ENCODE measurements at places on chromosomes 6 and 20.
A peak's percentile ranks its signal among the peaks of the same experiment; 100 is the strongest.

GRCh38 chr6:45212976-45213375, 115.2 kb upstream of the RUNX2 start:
- no peak for DNase-seq

DNA sequence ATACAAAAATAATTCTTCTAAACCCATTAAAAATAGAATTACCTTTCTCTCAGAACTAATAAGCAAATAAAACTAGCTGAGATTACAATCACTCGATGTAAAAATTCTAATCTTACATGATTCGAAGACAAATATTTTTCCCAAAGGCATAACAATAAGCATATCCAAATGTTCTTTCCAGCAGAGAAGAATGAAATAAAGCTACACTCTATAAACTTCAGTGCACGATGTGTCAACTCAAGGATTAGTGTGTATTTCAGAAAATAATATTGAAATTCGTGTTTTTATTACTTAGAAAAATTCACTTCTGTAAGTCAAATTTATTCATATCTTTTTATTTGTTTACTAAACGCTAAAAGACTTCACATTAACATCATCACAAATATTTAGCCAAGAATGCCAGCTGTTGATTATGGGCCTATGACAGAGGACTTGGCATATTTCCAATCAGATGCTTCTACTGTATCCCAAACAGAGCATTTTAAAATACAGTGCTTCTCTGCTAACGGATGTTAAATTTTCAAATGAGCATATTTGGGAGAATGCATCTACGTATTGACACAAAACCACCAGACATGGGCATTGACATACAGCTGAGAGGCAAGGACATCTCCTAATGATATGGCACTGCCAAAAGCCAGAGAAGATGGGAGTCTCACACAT, 54.7 kb upstream of the PDE7B start:
- no peak for DNase-seq

GRCh38 chr6:158545043-158545966, 14.6 kb upstream of the TMEM181 start:
- no peak for DNase-seq

- no peak for DNase-seq
These were observed 498 bp upstream of the PRDM1 start for GRCh38 chr6:106085692-106085983.

- DNase-seq, result no peak
These were observed 37.5 kb downstream of the CARMIL1 start for GRCh38 chr6:25316626-25317025.

DNA sequence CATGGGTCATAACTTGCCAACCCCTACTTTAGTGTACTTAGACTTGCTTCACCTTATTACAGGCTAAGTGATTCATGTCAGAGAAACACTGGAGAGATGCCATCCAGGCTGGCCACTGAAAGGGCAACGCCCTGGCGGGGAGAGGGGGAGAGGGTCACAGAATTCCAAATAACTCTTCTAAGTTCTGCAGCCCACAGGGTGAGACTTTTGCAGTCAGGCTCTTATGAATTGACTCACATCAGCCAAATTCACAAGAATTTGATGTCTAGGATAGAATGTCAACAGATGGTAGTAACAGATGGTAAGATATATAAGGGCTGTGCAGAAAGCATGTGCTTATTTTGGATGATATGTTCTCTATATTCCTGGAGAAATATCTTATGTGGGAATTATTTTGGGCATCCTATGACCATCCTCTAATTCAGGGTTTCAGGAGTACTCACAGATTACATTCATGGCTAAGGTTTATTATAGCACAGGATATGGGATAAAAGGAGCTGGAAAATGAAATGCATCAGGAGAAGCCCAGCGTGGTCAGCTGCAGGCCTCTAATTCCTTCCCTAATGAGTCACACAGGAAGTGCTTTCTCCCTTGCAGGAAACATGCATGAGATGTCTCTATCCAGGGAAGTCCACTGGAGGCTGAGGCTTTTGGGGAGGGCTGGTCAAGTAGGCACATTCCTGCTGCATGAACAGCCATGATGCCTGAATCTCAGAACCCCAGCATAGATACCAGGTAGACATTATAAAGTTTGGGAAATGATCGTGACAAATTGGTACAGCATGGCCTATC, 58.7 kb upstream of the RIN2 start:
- DNase-seq, result peak; percentile 53

DNA sequence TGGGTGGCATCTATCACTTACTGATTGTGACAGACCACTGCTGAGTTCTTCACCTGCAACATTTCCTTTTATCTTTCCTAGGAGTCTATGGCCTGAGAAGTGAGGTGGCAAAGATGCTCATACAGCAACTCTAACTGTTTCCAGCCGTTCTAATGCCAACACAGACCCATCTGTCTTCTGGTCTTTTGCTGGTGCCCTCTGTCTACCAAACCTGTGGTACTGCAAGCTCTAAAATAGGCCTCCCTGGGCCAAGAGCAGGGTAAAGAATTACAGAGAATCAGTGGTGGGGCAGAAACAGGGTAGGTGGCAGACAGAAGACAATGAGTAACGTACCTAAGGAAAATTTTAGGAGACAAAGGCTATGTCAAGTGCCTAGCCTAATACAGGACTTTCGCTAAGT, 611.0 kb upstream of the FLRT3 start:
- no peak for DNase-seq

DNA sequence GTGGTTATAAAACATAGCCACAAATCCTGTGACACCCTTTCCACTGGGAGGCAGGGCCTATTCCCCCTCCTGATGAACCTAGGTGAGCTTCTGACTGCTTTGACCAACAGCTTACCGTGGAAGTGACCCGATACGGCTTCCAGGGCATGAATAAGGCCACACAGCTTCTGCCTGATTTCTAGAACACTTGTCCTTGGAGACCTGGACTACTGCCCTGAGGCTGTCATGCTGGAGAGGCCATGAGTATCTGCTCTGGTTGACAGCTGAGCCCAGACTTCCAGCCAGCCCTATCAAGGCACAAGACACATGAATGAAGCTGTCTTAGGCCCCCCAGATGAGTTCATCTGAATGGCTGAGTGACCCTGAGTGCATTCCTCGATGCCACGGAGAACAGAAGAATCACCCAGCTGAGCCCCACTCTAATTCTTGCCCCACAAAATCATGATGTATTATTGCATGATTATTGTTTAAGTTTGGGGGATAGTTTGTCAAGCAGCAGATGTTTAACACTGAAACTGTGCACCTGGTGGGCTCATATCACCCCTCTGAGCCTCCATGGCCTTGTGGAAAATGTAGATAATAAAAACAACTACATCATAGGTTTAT, 16.6 kb downstream of the TP53RK start:
- no peak for DNase-seq

DNA sequence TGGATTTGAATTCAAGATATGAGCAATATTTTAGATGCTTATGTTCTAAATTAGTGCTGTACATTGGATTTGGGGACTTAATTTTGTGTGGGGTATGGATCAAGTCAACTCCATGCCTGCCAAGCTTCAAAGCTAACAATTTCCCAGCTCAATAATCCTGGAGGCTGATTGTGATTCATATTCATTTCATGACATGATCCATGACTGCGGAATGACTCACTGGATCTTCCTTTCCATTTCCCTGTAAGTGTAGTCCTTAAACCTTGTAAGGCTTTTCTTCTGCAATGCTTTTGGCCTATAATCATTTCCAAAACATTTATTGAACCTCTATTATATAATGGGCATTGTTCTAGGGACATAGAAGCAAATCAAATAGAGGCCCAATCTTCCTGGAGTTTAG, 44.7 kb upstream of the CCN2 start:
- no peak for DNase-seq

DNA sequence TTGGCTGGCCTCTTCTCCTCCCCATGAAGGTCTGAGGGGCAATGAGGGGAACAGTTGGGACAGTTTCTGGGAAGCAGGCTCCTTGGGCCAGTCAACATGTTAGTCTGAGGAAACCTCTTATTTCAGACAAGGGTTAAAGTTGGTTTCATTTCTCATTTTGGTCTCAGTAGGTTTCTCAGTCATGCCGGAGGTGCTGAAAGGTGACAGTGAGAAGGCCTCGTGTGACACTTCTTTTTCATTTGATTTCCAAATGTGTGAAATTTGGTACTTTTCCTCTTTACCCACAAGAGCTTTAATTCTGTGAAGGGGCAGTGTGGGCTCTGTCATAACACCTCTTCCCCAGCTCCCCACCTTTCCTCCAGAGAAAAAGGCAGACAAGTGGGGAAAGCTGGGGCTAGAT, 7.5 kb upstream of the GLP1R start:
- no peak for DNase-seq

- no peak for DNase-seq
These were observed 63.5 kb downstream of the FYN start for GRCh38 chr6:111809766-111810165.

DNA sequence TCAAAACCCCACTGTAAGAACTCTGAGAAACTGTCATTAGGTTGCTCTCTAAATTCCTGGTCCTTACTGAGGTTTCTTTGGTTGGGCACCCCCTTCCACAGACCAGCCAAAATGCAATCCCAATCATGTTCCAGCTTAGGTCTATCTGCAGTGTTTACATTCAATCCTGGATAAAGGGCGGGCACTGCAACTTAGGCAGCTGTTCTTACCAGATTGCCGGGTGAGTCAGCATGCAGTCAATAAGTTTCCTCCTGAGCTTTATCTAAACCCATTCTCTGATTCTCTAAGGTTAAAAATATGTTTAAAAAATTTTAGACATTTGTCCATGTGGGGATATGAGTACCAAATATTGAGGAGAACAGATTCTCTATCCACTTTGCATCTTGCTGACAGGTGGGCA, 197.8 kb downstream of the HAO1 start:
- DNase-seq, result no peak

DNA sequence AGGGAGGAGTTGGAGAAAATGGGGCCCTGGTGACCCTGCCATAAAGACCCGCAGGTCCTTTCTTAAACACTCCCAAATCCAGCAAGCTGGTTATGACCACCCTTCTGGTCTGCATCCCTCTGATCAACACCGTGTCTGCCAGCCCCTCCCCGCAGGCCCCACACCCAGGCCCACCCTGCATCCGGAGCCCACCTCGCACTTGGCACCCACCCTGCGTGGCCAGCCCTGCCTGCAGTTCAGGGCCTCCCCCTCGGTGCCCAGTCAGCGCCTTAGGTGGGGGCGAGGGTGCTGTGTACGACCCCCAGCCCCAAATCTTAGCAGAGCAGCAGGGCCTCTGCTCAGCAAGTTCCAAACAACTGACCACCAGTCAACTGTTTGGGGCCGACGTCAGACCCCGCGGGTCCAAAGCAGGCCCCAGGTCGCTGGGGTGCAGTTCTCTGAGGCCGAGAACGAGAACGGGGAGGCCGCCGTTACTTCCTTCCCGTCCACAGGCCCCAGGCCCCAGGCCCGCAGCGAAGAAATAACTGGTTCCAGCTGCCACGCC, 1.2 kb downstream of the ACSS1 start:
- no peak for DNase-seq

GRCh38 chr6:118042855-118043254, 135.8 kb downstream of the SLC35F1 start:
- no peak for DNase-seq

- DNase-seq, result no peak
These were observed 75.4 kb upstream of the KCNG1 start for GRCh38 chr20:51098284-51098810.

GRCh38 chr6:170404036-170404435, 97.5 kb downstream of the FAM120B start:
- no peak for DNase-seq

- DNase-seq, result no peak
These were observed 149.0 kb downstream of the PDSS2 start for GRCh38 chr6:107310362-107310761.

DNA sequence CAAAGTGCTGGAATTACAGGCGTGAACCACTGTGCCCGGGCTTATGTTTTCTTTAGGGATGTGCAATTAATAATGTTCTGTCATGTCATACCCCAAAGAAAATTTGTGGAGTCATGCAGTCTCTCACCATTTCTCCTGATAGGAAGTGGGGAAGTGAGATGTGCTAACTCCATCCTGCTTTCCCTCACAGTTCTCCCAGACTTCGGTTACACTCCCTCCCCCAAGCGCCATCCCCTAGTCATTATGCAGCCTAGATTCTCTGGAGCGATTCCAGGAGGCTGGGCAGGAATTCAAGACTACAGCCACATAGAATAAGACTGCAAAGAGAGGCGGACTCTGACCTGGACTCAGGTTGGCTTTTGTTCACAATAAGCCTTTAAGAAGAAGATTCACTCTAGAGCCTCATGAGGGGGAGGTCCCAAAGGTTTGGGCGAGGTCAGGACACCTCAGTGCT, 271.4 kb downstream of the ALDH8A1 start:
- DNase-seq, result no peak

- DNase-seq, result no peak
These were observed 91.6 kb upstream of the DST start for GRCh38 chr6:56734335-56734734.

GRCh38 chr6:19558201-19558600, 279.0 kb upstream of the ID4 start:
- DNase-seq, result no peak

DNA sequence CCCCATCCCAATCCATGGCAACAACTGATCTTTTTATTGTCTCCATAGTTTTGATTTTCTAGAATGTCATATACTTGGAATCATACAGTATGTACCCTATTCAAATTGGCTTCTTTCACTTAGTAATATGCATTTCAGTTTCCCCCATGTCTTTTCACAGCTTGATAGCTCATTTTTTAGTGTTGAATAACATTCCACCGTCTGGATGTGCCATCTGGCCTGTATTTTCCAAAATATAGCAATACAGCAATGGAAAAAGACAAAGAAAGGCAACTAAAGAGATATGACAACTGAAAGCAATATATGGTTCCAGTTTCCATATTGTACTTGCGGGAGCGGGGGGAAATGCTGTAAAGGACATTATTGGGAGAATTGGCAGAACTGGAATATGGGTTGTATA, 166.4 kb upstream of the NT5E start:
- no peak for DNase-seq

DNA sequence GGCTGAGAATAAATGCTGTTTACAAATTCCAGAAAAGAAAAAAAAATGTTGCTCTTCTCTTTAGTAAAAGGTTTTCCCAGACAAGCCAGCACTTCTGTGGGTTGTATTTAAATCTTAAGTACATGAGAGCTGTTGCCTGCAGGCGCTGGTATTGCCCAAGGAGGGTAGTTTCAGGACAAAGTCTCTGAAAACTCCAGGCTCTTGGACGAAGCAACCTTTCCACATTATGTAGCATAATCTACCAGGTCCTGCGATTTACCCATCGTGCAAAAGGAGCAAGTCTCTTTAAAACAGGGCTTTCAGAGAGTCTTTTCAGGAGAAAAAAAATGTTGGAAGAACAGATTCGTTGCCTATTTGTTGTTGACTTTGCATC, 65.6 kb downstream of the PLG start:
- DNase-seq, result no peak

DNA sequence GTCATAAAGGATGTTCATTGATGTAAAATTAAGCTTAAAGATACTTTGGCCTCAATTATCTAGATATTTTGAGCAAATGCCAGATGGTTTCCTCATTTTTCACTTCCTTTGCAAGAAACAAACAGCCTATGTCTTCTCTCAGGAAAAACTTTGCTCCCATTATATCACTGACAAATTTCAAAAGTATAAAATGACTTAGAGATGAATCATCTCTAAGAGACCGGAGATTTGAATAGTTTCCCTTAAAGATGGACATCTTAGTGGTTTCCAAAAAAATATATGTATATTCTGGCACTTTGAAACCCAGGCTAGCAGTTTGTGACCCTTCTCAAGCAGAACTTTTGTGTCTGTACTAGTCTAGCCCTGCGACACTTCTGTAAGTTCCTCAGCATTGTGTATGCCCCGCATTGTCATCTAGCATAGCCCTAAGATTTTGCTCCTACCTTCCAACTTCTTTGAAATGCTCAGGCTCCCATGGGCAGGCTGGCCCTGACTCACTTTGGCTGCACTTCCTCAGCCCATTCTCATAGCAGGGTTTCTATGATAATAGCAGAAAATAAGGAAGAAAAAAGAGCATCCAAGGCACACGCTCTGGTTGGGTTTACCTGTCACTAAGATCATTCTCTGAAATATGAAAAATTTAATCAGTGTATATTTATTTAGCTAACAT, 25.7 kb upstream of the POU3F2 start:
- DNase-seq, result peak; percentile 3

Measured in AG04449 (cell line).